ENCODE measurements at places on chromosomes 2 and 18.

GRCh38 chr2:239236808-239237205 is 164.0 kb downstream of the HDAC4 start:
- DNase-seq: no peak
- H3K4me1 ChIP-seq: peaks cover 13% of the 10 kb centered on the region
- no peak overlapping the region for H3K4me3 ChIP-seq
- H3K27me3 ChIP-seq: no peaks in the 10 kb centered on the region

- no peak overlapping the region for H3K4me3 ChIP-seq
- peaks cover 24% of the 10 kb centered on the region for H3K36me3 ChIP-seq
- H3K27ac ChIP-seq: no peak overlapping the region
- no peak for DNase-seq
- H3K4me1 ChIP-seq: peaks cover 2% of the 10 kb centered on the region
- no peaks in the 10 kb centered on the region for H3K27me3 ChIP-seq
Measured at GRCh38 chr2:23691565-23691964, 235.4 kb downstream of the ATAD2B start.

DNA sequence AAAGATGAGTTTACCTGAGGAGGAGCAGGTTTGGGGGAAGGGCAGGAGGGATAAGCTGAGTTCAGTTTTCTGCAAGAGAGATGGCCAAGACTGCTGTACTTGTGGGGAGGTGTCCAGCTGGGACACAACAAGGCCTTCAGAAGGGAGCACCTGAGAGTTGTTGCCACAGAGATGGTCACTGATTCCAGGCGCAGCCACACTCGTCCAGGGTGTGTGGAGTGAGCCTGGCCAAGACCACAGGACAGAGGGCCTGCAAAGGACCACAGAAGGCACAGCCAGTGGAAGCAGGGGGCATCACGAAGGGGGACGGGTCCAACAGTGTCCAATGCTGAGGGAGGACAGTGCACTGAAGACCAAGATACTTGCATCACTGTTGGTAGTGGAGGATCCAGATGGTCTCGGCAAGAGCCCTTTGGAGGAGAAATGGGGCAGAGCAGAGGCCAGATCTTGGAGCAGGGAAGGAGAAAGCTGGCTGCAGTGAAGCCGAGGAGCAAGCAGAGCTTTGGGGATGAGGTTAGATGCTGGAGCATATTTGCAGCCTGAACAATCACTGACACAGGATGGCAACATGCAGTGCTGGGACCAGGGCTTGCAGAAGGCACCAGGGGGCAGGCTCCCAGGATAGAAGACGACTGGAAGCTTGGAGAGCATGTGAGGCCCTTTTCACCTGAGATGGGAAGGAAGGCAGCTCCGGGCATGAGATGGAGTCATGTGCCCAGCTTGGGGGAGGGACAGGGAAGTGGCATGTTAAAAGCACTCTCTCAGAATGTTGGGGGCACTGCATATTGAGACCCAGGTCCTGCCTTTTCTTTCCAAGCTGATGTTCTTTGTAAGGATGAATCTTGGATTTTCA is 214.0 kb downstream of the CYP26B1 start:
- no peaks in the 10 kb centered on the region for H3K27me3 ChIP-seq
- no peak for DNase-seq
- no peak overlapping the region for H3K27ac ChIP-seq
- no peak overlapping the region for H3K4me3 ChIP-seq
- H3K36me3 ChIP-seq: no peaks in the 10 kb centered on the region

DNA sequence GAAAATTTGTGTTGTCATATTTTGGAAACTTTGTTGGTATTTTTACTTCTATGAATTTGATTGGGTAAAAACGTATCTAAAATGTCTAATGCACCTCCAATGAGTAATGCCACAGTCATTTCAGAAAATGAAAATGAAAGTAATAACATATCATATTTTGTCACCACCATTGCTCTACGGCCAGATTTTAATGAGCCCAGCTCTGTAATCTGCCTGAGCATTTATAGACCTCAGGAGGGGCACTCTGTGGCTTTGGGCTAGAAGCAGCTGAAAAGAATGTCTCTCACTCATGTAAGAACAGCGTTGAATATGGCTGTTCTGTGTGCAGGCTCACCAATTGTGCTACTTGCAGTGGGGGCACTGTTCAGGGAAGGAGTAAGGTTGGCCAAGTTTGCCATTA is 32.7 kb upstream of the ABCA12 start:
- no peak for DNase-seq
- H3K36me3 ChIP-seq: no peaks in the 10 kb centered on the region
- H3K27me3 ChIP-seq: no peaks in the 10 kb centered on the region
- H3K4me3 ChIP-seq: no peak overlapping the region
- no peak overlapping the region for H3K27ac ChIP-seq

DNA sequence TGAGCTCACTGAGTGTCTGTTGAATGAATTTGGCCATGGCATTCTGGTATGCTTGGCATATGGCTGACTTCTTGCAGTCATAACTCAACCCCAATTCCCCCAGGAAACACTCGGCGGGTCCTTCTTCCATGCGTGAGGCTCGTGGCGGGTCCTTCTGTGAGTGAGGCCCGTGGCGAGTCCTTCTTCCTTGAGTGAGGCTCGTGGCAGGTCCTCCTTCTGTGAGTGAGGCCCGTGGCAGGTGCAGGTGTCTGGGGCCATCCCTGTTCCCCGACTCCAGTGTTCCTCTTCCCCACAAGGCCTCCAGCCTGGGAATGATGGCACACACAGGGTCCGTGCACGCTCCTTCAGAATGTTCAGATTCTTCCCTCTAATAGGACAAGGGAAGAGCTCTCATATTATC is 169.0 kb downstream of the EIPR1 start:
- peaks cover 11% of the 10 kb centered on the region for H3K36me3 ChIP-seq
- H3K27me3 ChIP-seq: no peaks in the 10 kb centered on the region
- no peak overlapping the region for H3K4me3 ChIP-seq

DNA sequence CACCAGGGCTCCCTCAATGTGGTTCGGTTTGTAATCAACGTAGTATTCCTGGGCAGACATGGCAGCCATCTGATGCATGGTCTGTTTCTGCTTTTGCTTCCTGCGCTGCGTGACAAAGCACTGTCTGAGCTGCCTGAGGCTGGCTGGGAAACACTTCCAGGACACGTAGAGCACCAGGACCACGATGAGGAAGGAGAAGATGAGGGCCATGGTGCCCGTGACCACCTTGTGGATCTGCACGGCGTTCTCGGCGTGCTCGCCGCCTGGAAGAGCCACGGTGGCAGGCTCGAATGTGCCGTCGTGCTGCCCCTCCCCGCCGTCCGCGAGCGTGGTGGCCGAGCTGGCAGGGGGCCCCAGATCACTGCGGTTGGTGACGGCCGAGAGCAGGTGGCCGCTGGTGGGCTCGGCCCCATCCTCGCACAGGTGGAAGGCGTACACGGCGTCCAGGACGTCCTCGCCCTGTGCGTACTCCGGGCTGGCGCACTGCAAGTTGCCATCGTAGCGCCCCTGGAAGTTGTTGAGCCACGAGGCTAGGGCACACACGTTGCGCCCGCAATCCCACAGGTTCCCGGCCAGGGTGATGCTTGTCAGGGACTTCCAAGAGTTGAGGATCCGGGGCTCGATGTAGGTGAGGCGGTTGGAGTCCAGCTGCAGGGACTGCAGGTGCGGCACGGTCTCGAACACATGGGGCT is 2.1 kb downstream of the LRRTM1 start:
- H3K36me3 ChIP-seq: no peaks in the 10 kb centered on the region
- H3K4me1 ChIP-seq: peaks cover 49% of the 10 kb centered on the region
- no peak overlapping the region for H3K27ac ChIP-seq
- H3K4me3 ChIP-seq: peak overlapping the region; percentile 83

DNA sequence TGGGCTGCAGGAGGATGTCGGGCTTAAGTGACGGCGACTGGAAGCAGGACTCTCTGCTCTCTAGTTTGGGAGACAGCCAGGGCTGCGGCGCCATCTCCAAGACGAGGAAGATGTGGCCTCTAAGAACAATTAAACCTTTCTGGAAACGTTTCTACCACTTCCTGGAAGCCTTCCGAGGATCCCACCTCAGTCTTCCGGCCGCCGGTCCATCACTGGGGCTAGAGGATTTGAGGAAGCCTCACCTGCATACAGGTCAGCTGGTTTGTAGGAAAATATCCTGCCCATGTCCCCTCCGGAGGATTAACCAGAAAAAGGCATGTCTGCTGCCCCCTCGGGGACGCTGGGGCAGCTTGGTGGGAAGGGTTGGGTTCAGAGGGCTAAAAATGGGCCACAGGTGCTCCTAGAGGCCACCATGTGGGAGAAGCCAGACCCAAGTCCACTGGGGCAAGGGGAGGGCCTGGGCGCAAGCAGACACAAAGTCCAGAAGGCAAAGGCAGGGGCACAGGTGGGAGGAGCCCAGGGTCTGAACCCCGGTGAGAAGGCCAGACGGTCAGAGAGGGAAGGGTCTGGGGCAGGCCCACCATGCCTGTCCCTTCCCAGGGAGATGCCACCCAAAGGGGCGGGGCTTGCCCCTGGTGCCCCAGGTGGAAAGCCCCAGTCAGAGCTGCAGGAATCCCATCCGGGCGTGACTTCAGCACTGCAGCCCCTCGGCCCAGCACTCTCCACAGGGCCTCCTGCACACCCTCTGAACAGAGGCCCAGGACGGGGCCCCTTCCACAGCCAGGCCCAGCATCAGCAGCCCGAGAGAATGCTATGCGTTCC is 82.2 kb upstream of the ID2 start:
- H3K4me1 ChIP-seq: peaks cover 24% of the 10 kb centered on the region
- H3K27ac ChIP-seq: no peak overlapping the region
- H3K27me3 ChIP-seq: no peaks in the 10 kb centered on the region
- DNase-seq: no peak
- no peaks in the 10 kb centered on the region for H3K36me3 ChIP-seq

- no peaks in the 10 kb centered on the region for H3K27me3 ChIP-seq
- H3K4me3 ChIP-seq: no peak overlapping the region
- H3K27ac ChIP-seq: peak overlapping the region; percentile 74
- no peak for DNase-seq
- peaks cover 38% of the 10 kb centered on the region for H3K36me3 ChIP-seq
Measured at GRCh38 chr2:101850450-101850849, 141.3 kb upstream of the IL1R2 start.

GRCh38 chr2:56170504-56170903 is 13.3 kb upstream of the CCDC85A start:
- H3K27me3 ChIP-seq: peaks cover 1% of the 10 kb centered on the region
- no peak for DNase-seq
- no peak overlapping the region for H3K27ac ChIP-seq
- peaks cover 3% of the 10 kb centered on the region for H3K36me3 ChIP-seq
- H3K4me3 ChIP-seq: no peak overlapping the region

DNA sequence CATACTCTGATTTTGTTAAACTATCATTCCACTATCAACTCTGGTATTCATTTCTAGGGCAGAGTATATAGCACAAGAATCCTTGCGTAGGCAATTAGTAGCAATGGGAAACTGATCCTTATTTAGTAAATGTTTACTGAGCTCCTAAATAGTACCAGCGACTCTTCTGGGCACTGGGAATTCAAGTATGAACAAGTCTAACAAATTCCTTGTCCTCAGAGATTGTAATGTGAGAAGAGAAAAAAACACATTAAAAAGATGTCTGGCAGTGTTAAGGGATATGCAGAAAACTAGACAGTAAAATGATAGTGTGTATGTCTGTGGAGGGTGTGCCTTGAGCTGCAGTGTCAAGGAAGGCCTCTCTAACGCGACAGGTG is 721 bp downstream of the METTL5 start:
- peaks cover 6% of the 10 kb centered on the region for H3K36me3 ChIP-seq
- peak overlapping the region; percentile 89 for H3K27ac ChIP-seq
- no peak for DNase-seq
- H3K27me3 ChIP-seq: no peaks in the 10 kb centered on the region
- H3K4me3 ChIP-seq: peak overlapping the region; percentile 78

DNA sequence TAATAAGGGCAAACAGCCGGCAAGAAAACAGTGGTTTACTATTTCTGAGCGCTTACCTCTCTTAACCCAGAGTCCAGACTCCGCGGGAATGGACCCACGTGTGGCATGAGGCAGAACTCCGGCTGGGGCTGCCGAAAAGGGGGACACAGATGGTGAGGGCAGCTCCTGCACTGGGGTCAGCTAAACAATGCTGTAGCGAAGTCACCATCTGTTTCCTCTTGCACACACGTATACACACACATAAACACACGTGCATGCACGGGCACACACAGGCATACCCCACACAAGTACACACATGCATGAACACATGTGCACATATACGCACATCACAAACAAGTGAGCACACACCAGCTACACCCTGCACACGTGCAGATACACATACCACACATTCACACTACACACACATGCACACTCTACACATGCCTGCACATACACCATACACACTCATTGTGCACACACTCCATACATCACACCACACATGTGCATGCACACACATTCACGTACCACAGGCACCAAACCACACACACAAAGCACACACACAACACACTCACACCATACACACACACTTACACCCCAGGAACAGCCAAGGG is 105.9 kb upstream of the ID2 start:
- H3K4me3 ChIP-seq: no peak overlapping the region
- peak; percentile 31 for DNase-seq
- H3K27me3 ChIP-seq: no peaks in the 10 kb centered on the region
- H3K4me1 ChIP-seq: peaks cover 59% of the 10 kb centered on the region
- H3K27ac ChIP-seq: no peak overlapping the region

GRCh38 chr2:195647302-195647701 is 9.7 kb upstream of the SLC39A10 start:
- H3K36me3 ChIP-seq: no peaks in the 10 kb centered on the region
- H3K27me3 ChIP-seq: no peaks in the 10 kb centered on the region
- H3K4me1 ChIP-seq: peaks cover 2% of the 10 kb centered on the region

GRCh38 chr2:157789256-157789655 is 86.9 kb downstream of the ACVR1 start:
- no peak overlapping the region for H3K27ac ChIP-seq
- peaks cover 12% of the 10 kb centered on the region for H3K4me1 ChIP-seq
- H3K36me3 ChIP-seq: no peaks in the 10 kb centered on the region
- no peaks in the 10 kb centered on the region for H3K27me3 ChIP-seq
- H3K4me3 ChIP-seq: no peak overlapping the region

DNA sequence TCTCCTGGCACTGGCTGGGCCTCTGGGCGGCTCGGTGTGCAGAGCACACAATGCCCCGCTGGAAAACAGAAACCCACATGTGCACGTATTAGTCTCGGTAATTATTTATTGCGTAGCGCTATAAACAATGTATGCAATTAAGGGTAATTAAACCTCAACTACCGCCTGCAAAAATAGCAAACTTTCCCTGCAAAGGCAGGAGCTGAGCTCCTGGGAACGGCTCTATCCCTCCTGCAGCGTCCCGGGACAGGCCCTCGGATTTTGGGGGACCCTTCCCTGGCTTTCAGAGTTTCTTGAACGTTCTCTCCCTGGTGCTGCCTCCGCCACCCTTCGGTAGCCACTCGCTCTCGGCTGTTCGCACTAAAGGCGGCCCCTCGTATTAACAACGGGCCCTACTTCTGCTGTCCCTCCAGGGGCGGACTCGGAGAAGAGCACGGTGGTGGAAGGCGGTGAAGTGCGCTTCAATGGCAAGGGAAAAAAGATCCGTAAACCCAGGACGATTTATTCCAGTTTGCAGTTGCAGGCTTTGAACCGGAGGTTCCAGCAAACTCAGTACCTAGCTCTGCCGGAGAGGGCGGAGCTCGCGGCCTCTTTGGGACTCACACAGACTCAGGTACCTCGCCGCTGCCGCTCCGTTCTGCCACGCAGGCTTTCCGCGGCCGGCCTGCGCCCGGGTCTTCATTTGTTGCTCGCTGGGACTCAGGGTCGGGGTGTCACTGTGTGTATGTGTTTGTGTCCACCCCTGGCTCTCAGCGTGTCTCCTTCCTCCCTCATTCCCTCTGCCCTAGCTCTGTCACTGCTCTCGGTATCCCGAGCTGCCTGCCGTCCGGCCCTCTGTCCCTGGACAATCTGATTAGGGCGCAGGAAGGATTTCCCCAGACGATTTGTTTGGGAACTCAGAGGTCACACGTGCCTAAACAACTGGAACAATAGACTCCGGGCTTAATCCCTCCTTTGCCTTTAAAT is 1.2 kb downstream of the DLX1 start:
- peaks cover 95% of the 10 kb centered on the region for H3K27me3 ChIP-seq
- peak; percentile 30 for DNase-seq
- H3K4me1 ChIP-seq: peaks cover 57% of the 10 kb centered on the region
- H3K4me3 ChIP-seq: peak overlapping the region; percentile 91
- H3K36me3 ChIP-seq: peaks cover 8% of the 10 kb centered on the region

All from mesothelial cell of epicardium (in vitro differentiated cells).